NCI-H187 (cell line): ENCODE measurements at places on chromosomes 5 and 9.

GRCh38 chr5:154999865-155000264, 13.7 kb upstream of the KIF4B start:
- DNase-seq, result no peak

DNA sequence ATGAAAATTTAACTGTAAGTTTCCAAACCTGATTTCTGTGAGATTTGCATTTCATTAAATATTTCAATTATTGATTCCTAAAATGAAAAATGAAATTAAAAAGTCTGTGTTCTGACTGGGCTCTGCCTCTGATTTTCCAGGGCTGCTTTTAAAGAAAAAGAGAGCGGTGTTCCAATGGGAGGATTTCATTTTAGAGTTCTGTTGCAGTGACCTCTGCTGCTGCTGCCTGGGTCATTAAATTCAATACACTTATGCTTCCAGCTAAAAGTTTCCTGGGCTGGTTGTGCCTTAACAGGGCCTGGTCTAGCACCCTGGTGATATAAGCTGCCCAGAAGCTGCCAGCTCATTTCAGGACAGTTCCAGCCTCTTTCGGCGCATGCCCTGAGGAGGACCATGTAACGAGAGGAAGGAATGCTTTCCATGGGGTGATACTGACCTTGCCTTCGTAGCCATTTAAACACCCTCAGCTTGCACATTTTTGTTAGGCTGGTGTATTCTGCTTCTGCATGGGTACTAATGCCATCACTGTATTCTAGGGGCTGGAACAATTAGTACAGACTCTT, 93.3 kb downstream of the TMEM174 start:
- DNase-seq, result no peak

- no peak for DNase-seq
These were observed 424.0 kb upstream of the BRINP1 start for GRCh38 chr9:119793218-119793617.

- no peak for DNase-seq
These were observed 25.5 kb downstream of the MAST4 start for GRCh38 chr5:66621736-66622135.

- DNase-seq, result no peak
These were observed 1427.7 kb upstream of the C9orf72 start for GRCh38 chr9:29001006-29001405.

DNA sequence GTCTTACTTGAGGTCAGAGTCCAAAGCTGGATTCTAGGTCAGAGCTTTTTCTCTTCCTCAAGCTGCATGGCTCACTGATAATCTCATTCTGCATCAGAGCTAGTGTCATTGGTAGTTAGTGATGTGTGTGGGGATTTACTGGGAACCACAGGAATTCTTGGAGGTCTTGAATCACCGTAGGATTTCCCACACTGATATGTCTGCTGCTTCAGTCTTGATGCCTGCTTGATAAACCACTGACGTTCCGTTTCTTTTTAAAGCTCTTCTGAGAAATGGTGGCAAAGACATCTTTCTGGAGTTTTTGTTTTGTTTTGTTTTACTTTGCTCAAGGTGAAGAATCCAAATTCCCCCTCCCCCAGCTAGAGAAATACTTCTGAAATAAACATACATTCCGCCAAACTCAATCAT, 1.2 kb upstream of the GARIN3 start:
- DNase-seq, result no peak

- no peak for DNase-seq
These were observed 23.9 kb downstream of the ISOC1 start for GRCh38 chr5:129118405-129118804.

DNA sequence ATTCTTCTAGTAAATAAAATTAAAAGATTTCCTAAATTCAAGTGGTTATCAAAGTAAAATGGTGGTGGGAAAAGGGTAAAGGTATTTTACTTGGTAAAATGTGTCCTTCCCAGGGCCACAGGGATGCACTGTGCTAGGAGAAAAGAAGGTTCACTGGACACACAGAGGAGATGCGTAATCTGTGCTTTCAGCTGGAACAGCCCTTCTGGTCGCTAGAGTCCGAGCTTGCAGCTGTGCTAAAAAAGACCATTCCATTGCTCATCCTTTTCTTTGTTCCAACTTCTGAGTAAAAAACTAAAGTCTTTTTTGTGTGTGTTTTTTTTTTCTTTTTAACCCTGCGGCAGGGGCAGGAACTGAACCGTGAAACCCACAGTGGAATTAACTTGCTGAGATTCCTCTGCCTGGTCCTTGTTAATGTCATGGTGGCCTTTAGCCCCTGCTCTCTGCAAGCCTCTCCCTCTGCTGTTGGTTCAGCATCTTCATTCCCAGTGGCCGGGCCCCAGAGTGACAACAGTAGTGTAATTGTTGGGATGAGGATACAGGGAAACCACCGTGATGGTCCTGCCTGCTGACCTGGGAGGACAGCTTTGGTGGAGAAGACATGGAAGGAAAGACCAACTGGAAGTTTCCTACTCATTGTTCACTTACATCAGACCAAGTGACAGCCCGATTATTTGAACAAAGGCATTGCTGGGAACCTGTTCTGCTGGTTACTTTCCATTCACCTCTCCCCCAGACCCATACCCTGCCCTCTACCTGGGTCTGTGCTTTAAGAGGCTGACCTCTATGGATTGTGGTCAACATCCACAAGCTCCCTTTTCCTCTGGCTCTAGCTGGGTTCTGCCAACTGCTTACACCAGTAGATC, 31.9 kb upstream of the FSTL4 start:
- no peak for DNase-seq

DNA sequence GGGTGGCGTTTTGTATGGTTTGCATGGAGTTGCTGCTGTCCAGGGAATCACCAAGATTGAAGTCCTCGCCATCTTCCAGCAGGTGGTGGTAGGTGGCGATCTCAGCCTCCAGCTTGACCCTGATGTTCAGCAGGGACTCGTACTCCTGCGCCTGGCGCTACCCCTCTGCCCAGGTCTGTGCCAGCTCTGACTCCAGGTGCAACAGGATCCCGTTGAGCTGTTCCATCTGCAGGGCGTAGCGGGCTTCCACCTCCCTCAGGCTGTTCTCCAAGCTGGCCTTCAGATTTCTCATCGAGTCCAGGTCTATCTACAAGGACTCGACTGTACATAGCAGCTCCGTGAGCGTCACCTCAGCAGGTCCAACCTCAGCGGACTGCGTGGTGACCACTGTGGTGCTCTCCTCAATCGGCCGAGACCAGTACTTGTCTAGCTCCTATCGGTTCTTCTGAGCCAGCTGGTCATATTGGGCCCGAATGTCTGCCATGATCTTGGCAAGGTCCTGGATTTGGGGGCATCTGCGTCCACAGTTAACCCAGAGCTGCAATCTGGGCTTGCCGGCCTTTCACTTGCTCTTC, 1584.8 kb upstream of the ACO1 start:
- no peak for DNase-seq

GRCh38 chr5:40446910-40447309, 232.8 kb upstream of the PTGER4 start:
- DNase-seq, result no peak
